Dorsolateral prefrontal cortex (tissue), 122 donors: ENCODE measurements at places on chromosomes 1 and 21.

DNA sequence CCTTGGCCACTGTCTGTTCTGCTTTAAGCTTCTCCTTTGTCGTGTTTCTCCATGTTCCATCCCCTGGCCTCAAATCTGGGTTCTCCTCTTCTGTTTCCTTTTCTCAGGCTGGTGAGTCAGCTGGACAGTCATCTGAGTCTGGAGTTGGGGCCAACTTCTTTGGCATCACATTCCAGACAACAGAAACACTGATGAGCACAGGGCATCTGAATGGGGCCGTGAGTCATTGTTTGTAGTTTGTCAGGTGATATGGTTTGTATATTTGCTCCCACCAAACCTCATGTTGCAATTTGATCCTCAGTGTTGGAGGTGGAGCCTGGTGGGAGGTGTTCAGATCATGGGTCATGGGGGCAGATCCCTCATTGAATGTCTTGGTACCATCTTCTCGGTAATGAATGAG is 14.3 kb upstream of the OLIG2 start:
- no peak for DNase-seq

- DNase-seq = no peak
These were observed 5.7 kb upstream of the SH2D1B start for GRCh38 chr1:162417650-162418049.

GRCh38 chr1:210250665-210250997 is 18.0 kb downstream of the SERTAD4 start:
- DNase-seq = peak; percentile 74

GRCh38 chr1:47449822-47450552 is 12.1 kb downstream of the FOXD2 start:
- no peak for DNase-seq

GRCh38 chr1:159699246-159699645 is 15.1 kb downstream of the CRP start:
- DNase-seq = no peak

- no peak for DNase-seq
These were observed 1.7 kb upstream of the MECR start for GRCh38 chr1:29232387-29232786.

GRCh38 chr1:145922266-145922665 is 3.7 kb upstream of the PEX11B start:
- no peak for DNase-seq

DNA sequence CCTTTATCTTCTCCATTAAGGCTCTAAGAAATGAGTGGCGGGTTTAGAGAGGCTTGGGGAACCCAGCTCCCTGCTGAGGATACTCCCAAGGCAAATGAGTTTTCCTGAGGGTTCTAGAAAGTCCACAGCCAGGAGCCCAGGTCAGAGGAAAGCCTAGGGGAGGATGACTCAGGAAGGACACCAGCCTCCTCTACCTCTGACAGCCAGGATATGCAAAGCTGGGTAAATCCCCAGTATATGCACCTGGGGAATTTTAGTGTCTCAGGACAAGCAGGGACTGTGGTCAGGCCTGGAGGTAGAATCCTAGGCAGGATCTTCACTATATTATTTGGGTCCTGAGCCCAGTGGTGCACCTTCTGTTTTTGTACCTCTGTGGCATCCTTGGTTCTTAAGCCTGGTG is 23.5 kb upstream of the WNT4 start:
- no peak for DNase-seq

GRCh38 chr1:1664941-1665814 is 6.4 kb upstream of the CDK11B start:
- no peak for DNase-seq

DNA sequence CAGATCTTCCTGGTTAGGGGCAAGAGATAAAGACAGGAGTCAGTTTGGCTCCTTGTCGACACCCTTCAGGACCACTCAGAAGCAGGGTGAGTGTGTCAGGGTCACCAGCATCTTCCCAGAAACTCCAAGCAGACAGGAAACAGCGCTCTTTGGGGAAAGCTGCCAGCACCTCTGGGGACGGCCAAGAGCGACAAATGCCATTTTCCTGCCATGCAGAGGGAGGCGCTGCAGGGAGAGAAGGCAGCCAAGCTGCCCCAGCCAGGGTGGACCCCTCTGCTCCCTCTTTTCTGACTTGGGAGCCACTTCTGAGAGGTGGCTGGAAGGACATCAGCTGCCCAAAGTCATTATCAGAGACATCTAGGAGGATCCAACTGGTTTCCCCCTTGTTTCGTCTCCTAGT is 29.0 kb downstream of the SIM2 start:
- DNase-seq = peak; percentile 6
